ENCODE measurements at places on chromosomes 4 and X.

DNA sequence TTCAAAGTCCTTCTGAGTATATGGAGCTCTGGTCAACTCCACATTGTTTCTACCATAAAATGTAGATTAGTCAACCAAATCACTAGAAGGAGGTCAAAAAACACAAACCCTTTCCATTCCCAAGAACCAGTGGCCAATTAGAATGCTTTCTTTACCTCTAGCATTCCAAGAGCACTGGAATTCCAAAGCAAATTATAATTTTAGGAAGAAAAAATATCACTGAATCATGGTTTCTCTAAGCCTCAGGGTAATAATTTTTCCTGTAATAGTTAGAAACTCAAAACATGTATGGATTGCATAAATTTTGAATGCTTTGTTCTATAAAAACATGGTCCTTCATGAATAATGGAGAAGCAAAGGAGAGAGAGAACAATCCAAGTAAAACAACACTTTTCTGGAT is 39.5 kb downstream of the LEF1 start:
- DNase-seq, result no peak

DNA sequence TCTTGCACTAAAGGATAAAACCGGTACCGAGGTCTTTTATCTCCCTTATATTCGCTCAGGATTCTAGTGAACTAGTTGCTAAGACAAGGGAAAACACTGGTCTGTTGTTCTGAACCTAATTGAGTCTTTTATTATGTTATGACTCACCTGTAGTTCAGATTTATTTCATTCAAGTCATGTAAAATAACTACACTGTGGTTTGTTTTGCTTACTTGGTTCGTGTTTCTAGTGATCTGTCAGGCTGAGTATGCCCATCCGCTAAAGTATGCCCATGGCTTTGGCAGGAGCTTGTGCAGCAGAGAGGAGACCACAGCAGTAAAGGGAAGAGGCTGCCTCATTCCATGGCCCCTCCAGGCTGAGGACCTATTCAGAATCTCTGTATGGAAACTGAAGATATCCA is 126.1 kb downstream of the AFF1 start:
- no peak for DNase-seq

GRCh38 chr4:30973993-30974392 is 253.8 kb downstream of the PCDH7 start:
- no peak for DNase-seq

DNA sequence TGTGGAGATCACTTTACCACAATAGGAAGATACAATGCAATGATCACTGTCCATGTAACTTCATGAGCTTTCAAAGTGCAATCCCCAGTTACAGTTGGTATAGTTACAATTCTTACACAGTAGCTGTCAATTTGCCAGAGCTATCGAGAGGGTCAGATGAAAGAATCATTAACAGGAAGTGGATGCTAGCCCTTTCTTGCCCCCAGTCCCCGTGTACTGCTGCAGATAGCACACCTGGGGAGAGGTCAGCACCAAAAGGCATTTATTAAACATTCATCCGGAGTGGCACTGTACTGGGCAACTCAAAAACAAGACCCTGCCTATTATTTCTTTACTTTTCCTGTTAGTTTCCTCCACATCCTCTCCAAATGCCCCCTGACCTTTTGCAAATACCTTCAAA is 47.7 kb downstream of the SOD3 start:
- DNase-seq, result no peak

- DNase-seq, result no peak
Observed at GRCh38 chr4:145821766-145822165, 116.9 kb downstream of the ZNF827 start.

DNA sequence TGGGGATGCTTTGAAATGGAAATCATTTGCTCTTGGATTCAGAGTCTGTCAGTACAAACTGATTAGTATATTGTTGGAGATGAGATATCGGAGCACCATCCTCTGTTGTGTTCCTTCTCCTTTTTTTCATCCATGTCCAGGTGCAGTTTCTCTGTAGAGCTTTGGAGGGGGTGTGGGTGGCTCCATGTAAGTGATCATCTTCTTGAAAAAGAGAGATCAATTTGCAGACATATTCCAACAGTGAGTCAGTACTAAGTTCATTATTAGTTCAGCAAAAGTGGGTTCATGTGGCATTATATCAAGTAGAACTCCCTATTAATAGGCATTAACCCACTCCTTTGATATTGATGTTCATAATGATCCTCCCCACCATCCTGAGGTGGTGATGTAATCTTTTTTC is 18.9 kb downstream of the FRAS1 start:
- DNase-seq, result no peak

GRCh38 chr4:121950680-121951520 is 960 bp downstream of the TRPC3 start:
- DNase-seq, result peak; percentile 13

DNA sequence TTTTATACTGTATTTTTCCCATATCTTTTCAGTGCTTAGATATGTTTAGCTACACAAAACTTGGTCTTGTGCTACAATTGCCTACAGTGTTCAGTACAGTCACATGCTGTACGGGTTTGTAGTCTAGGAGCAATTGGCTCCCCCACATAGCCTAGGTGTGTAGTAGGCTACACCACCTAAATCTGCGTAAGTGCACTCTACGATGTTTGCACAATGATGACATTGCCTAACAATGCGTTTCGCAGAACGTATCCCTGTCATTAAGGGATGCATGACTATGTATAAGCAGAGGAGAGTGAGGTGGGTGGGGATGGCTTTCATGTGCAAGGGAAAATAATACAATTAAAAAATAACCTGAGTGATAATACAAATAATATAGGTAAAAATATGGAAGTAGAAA is 131.4 kb downstream of the GBA3 start:
- no peak for DNase-seq

DNA sequence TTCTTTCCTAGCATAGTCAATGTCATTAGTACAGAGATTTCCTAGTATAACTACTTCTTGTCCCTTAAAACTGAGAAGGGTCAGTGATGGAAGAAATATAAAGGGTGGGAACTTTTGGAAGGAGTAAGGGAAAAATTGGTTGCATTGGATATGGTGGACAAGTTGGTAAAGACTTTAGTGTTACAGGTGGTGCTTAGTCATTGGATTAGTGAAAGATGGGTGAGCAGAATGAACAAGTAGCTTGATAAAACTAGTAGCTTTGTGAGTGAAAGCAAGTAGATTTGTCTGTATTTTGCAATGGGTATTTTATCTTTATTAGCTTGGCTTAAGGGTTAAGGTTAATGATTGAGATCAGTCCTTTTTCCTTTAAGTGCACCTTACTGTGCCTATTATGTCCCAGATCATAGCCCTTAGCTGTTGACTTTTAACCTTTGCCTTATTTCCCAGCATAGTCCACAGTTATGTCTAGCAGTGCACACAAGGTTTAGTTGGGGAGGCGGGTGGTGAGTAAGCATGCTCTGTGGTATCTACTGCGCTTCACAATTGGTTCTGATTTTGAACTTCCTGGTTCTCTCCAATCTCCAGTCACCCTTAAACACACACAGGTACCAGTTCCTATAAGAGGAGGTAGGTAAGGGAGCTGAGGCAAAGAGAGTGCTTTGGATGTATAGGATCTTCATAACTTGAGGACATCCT is 9.5 kb downstream of the WDR44 start:
- no peak for DNase-seq

DNA sequence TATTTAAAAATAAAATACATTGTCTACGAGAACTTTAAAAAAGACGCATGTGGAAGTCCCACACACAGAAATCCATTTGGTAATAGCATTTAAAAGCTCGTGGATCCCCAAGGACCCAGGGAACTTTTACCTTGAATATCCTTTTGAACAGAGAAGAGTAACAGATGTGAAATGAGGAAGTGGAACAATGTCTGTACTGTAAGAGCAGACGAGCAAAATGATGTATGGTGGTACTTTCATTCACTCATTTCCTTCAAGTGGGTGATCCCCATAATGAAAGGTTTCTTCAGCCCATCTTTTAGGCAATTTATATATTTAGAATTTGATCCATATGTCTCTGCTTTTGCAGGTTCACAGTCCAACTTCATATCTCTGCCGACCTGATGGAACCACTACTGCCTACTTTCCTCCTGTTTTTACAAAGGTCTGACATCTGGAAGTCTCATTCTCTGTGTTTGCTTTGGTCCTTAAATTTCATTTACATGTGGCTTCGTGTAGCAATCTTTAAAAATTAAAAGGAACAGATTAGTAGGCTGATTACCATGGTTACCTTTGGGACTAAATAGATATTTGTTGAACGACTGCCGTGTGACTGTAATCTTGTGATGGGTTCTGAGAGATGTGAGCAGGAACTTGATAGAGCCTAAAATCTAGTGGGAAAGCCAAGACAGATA is 188.4 kb downstream of the PALLD start:
- DNase-seq, result no peak

GRCh38 chr4:57044996-57045395 is 65.2 kb downstream of the IGFBP7 start:
- no peak for DNase-seq

GRCh38 chrX:80511969-80512760 is 91.9 kb downstream of the TENT5D start:
- no peak for DNase-seq

GRCh38 chr4:181597766-181598165 is 645.4 kb upstream of the TENM3 start:
- no peak for DNase-seq

GRCh38 chr4:139525414-139525813 is 30.6 kb downstream of the SETD7 start:
- DNase-seq, result no peak

Measured in stimulated activated CD4-positive, alpha-beta T cell treated with anti-CD3 and anti-CD28 coated beads, Interleukin-2, amount 100 ng/mL, for 48 hours (primary cell).